ENCODE measurements at places on chromosomes 5 and 9.

GRCh38 chr5:30878746-30879145 is 314.7 kb upstream of the CDH6 start:
- no peak for DNase-seq

DNA sequence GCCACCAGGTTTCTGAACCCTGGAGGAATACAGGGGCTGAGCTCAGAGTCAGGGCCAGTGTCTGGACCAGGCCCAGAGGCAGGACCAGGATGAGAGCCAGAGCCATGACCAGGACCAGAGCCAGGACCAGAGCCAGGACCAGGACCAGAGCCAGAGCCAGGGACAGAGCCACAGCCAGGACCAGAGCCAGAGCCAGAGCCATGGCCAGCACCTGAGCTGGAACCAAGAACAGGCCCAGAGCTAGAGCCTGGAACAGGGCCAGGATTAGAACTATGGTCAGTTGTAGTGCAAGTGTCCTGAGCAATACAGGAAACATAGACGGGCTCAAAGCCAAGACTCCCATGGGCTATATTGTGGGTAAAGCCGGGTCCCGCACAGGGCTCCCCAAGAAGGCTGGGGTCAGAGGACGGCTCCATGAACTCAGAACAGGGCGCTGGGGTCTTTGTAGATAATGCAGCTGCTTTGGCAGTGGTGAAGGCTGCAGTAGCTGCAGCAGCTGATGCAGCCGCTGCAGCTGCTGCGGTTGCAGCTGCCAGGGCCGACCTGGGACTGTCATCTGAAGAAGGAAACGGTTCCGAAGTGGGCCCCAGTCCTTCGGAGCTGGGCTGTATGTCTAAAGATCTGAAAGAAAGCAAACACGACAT is 559 bp downstream of the SPAG8 start:
- no peak for DNase-seq

DNA sequence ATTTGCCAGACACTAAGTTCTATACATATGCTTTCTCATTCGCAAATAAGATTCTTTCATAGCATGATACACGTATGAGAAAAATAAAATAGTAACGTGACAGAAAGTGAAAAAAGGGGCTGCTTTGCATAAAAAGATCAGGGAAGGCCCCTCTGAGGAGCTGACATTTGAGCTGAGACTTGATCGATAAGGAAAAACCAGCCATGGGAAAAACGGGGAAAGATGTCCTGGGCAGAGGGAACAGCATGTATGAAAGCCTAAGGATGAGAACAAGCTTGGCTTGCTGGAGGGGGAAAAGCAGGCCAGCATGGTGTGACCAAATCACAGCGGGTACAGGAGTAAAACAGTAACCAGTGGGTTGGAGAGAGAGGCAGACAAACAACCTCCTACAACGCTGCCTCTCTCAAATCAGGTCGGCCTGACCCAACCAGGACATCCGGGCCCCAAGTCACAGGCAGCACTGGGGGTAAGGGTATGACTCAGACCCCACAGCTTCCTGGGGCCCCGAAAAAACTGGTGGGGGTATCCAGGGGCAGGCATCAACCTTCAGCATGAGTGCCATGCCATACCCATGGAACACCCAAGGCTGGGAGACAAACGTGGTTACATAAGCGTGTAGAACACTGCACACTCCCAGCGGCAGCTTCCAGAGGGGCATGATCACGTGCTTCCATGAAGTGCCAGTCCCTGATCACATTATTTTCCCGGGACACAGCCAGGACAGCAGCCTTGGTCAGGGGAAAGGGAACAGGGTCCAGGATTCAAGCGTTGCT is 2.2 kb downstream of the TNIP1 start:
- no peak for DNase-seq

GRCh38 chr5:136698970-136699369 is 333.6 kb upstream of the TRPC7 start:
- no peak for DNase-seq

DNA sequence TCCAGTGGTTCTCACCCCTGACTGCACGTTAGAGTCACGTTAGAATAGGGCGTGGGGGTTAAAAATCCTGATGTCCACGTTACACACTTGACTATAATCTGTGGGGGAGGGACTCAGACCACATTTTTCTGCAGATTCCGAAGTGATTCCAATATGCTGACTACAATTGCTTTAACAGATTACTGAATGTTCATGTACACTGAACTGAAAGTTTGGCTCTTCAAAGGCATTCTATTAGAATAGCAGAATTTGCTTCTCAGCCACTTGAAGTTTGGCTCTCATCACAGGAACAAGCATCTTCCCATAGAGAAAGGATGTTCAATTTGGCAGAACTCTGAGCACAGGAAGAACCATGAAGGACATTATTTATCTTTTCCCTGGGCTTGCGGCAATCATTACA is 84.5 kb downstream of the HAPLN1 start:
- DNase-seq, result no peak

DNA sequence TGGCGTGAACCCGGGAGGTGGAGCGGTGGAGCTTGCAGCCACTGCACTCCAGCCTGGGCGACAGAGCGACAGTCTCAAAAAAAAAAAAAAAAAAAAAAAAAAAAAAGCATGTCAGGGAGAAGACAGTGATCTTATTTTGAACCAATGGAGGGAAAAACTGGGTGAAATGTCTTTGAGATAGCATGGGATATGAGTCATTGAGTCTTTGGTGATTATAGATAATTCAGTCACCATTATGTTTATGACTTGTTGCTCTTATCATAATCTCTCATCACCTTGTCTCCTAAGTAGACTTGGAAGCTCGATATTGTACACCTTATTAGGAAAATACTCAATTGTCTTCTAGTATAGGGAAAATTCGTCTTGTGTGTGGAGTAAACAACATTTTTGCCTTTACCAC is 55.1 kb upstream of the KDM4C start:
- DNase-seq, result no peak

- no peak for DNase-seq
Observed at GRCh38 chr5:54529565-54529964, 12.0 kb downstream of the SNX18 start.

- no peak for DNase-seq
Observed at GRCh38 chr9:109182550-109182939, 15.5 kb upstream of the FRRS1L start.

DNA sequence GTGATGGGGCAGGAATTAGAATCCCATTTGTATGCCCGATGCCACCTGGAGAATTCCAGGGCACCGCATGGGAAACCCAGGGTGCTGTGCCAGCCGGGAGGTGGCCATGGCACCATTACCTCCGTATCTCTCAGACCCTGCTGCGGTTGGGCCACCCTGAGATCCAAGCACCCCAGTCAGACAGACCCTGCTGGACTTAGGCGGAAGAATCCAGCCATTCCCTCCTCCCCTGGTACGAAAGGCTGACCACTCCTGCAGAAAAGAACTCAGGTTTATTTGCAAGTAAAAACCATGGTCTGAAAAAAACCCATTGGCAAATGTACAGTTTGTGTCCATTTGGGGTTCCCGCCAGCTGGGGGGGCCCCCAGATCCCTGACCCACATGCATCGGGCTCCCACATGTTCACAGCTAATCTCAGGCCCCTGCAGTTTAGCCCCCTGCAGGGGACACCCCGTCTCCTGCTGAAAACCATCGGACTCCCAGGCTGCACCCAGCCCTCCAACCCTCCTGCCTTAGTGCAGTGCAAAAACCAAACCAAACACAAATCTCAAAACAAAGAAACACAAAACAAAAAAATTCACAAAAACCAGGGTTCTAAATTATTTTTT is 23.6 kb upstream of the SARDH start:
- DNase-seq, result no peak
